GM06990 (cell line): ENCODE measurements at places on chromosomes 4 and X.

DNA sequence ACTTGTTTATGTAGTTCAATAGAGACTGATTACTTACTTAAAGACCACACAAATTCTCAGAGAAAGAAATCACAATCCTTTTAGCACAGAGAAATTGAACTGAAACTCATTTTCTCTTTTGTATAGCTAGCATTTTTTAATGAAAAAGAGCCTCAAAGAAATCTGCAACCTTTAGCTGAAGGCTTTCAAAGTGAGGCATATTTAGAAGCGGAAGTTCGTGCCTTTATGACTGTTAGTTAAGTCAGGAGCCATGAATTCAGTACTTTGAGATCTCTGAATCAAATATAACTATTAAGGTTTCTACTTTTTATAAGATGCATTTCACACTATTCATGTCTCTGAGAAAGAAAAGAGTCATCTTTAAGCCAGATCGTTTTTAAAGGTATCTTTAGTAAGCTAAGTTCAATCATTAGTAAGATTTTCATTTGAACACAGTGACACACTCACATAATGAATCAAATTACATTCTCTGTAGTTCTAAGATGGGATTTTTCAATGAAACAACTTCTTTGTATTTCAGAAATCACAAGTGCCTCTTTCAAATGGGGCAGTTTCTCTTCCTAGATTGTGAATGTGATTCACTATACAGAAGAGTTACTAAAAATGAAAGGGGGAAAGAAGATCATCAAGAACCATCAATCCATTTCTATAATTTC is 61.4 kb downstream of the SMARCA1 start:
- DNase-seq: no peak

DNA sequence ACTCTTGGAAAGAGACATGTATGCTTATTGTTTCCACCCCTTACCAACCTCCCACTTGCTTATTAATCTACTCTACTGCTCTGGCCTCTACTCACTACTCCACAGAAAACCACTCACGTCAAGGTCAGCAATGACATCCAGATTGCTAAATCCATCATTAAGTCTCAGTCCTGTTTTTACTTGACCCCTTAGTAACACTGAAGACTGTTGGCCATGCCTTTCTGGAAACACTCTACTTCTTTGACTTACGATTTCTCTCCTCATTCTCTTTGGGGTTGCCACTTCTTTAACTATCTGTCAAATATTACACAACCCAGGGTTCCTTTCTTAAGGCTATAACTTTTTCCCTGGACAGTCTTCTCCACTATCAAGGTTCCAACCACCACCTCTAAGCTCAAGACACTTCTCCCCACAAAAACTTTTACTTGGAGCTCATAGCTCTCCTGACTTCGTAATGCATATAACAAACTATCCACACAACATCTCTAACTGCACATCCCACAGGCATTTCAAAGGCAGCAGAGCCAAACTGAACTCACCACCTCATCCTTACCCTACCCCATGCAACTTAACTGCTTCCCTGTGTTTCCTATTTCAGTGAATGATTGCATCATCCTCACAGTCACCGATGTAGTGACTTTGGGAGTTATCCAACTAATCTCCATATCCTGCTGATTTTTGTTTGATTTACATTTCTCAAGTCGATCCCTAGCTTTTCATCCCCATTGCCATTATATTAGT is 15.8 kb upstream of the MAGEA4 start:
- no peak for DNase-seq

GRCh38 chr4:53654300-53654758 is 63.0 kb upstream of the LNX1 start:
- DNase-seq: peak; percentile 25

- DNase-seq: no peak
Measured at GRCh38 chr4:185820146-185821028, 8.4 kb upstream of the SORBS2 start.

DNA sequence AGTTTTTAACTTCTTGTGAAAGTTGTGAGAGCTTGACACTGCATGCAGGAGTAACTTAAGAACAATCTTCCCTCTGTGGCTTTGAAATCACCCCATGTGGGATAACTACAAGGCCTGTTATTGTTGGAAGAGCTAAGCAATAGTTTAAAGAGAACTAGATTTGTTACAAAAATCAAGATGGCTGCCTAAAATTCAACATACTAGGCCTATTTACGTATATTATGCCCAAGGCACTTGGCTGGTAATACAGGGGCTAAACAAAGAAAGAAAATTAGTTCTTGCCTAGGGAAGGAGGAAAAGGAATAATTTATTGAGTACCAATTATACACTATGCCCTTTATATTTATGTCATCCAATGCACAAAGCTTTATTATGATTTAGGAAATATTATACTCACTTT is 36.1 kb downstream of the DMD start:
- no peak for DNase-seq

- no peak for DNase-seq
Measured at GRCh38 chrX:32116047-32116446, 1044.2 kb upstream of the FTHL17 start.

- no peak for DNase-seq
Measured at GRCh38 chr4:155119006-155119405, 89.4 kb upstream of the NPY2R start.

GRCh38 chr4:11881364-11881763 is 452.7 kb upstream of the HS3ST1 start:
- DNase-seq: no peak

GRCh38 chrX:39133971-39134370 is 332.7 kb downstream of the MID1IP1 start:
- no peak for DNase-seq

DNA sequence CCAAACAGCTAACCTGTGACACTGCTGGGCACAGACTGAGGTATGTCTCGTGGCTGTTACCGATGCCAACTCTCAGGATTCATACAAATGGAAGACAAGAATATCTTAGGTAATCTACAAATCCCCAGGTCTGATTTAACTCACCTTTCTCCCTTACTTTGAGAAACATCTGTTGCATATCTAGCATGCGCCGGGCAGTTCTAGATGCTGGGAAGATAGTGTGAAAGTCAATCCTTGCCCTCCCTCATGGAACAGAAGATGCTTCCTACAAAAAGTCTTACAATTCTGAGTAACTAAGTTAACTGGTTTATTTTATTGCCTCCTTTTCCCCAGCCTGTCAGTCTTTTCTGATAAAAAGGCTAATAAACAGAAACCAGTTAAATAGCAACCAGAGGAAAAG is 212.2 kb upstream of the FAT1 start:
- no peak for DNase-seq

DNA sequence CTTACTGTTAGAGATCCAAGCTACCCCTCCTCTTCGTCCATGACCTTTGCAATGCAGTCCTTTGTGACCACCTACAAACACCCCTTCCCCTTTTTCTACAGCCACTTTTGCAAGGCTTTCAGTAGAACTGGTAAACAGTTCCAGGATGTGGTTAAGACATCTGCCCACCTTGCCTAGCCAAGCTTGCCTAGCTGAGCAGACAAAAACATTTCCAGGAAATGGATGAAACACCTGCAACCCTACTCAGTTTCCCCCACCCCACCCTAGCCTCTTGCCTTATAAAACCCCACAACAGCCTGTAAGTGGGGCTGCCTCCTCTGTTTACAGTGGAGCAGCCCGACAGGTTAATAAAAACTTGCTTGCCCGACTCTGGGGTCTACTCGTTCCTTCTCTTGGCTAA is 133.8 kb downstream of the ZC4H2 start:
- no peak for DNase-seq
